NCI-H446 (cell line): ENCODE measurements at places on chromosomes 6 and 20.
A peak's percentile ranks its signal among the peaks of the same experiment; 100 is the strongest.

DNA sequence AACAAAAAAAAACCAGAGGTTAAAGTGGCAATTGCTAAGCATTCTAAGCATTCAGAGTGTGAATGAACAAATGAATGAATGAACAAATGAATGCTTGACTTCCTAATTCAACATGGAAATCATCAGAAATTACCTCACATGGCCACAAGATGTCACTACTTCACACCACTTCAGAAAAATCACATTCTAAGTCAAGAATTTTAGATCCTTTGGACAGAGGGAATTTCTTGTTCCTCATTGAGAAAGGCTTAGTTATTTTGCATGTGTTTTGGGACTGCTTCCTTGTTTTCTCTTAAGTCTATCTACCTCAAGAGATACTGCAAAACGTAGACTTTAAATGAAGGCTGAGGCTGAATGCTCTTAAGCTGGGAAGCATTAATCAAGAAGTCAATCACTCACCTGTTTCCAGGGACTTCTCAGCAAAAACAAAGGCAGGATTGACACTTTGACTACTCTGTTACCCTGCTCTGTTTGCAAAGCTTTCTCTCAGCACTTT, 120.2 kb downstream of the MBOAT1 start:
- peak; percentile 64 for DNase-seq

- no peak for DNase-seq
Measured at GRCh38 chr20:41057999-41058673, 29.5 kb downstream of the TOP1 start.

GRCh38 chr6:34531580-34532201, 24.4 kb downstream of the SPDEF start:
- no peak for DNase-seq

GRCh38 chr6:160634706-160635105, 29.4 kb downstream of the LPA start:
- DNase-seq = no peak

- no peak for DNase-seq
Measured at GRCh38 chr6:41375598-41376151, 40.3 kb downstream of the NCR2 start.

GRCh38 chr6:82083646-82084045, 163.9 kb downstream of the IBTK start:
- DNase-seq = no peak

GRCh38 chr6:13318821-13319220, 9.5 kb downstream of the TBC1D7 start:
- no peak for DNase-seq

GRCh38 chr20:59032713-59033059, 551 bp upstream of the ATP5F1E start:
- no peak for DNase-seq

- DNase-seq = no peak
Measured at GRCh38 chr6:105292689-105293339, 110.1 kb downstream of the PREP start.

DNA sequence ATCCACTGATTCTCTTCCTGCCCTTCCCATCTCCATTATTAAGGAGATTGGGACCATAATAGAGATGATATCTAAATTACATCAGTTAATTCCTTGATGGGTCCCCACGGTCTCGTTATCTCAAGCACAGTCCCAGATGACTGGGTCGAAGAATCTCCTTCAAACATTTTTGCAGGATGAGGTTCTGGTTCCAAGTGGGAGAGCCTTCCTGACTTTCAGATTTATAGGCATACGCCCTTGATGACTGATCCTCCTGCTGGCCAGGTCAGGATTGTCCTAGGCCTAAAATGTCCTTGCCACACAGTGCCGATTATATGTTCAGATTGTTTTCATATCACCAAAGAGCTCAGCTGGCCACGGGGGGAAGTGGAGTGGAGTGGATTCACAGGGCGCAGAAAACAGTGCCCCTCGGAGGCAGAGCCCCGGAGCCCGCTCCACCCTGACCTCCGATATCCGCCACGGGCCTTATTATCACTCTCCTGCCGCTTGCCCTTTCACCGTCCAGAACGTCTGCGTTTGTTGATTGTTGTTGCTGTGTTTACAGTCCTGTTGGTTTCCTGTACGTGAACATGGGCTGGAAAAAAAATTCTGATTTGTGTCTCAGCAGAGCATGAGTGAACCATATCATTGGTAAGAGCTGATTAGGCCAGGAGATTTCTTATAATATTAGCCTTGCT, 8.9 kb downstream of the BMP6 start:
- no peak for DNase-seq

- no peak for DNase-seq
Measured at GRCh38 chr6:155351273-155352129, 37.2 kb upstream of the TFB1M start.

DNA sequence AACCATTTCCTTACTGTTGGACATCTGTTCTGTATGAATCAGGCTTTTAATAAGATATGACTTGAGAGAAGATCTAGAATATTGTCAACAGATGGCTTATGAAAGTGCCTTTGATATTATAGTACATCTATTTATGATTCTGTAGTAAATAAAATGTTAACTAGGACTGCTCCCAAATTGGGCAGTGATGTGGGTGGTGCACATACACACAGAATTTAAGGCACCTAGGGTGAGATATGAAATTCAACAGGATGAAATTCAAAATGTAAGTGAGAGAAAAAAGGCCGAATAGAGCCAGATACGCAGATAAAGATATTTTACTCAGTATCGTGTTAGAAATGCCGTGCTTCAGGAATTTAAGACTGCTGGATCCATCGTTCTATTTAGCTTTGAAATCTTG, 26.3 kb downstream of the FAM50B start:
- no peak for DNase-seq

DNA sequence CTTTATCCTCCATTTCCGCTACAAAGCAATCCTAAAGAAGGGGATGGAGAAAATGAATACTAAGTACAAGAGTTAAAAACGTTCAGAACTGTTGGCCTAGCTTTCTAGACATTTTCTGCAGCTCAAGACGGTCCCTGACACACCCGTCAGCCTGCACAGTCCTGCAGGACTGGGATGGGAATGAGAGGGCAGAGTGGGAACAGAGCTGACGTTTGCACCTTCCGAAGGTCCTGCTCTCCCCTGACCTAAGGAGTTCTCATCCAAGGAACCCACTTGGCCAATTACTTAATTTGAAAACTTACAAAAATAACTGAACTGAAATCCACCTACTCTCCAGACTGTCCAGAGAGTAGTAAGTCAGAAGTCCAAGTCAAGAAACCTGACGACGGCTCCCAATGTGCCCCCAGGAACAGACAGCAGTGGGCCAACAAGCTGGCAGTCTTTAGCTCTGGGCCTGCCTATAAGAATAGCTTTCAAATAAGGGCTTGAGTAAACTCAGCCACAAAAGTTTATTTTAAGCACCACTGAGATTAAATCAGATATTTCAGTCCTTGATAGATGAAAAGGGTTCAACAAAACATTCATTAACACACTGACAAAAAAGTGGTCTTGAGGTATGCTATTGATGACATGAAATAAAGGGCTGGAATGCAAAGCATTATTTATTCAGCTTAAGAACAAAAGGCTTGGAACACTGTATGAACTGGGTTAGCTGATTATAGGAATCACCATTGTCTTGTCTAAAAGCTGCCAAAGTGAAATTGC, 76.8 kb downstream of the CNKSR3 start:
- no peak for DNase-seq

GRCh38 chr6:142605922-142606485, 304.2 kb downstream of the ADGRG6 start:
- DNase-seq = no peak

DNA sequence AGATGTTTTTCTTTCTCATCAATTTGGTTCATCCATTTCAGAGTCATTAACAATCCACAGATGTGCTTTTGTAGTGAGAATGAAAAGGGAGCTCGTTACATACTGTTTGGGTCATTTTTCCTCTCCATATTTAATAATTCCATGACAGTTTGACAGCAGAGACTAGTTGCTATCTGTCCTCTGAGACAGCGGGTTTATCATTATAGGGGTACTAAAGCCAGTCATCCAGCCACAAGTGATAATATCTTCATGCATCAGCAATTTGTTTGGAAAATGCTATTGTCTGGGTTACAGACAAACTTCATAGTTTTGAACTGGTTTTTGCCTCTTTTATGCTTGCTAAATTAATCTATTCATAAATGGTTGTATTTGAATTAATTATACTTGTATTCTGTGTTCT, 350.6 kb upstream of the FLRT3 start:
- DNase-seq = no peak

GRCh38 chr20:17631576-17632319, 50.3 kb downstream of the RRBP1 start:
- no peak for DNase-seq

DNA sequence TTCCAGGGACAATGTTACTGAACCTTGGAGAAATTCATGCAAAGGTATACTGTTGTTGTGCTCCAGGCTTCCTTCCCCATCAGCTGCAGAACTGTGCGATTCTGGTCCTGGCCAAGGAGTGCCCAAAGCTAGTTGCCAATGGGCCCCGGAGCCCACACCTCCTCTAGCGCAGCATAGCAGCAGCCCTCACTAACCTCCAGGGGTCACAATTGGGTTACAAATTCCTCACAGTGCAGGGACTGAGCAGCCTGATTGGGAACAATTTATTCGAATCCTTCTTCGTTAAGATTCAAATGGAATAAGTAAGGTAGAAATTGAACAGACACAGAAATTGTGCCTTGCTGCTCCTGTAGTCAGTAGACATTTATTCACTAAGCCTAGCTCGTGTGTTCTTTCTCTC, 284.9 kb downstream of the PRKN start:
- peak; percentile 5 for DNase-seq

- DNase-seq = no peak
Measured at GRCh38 chr20:56348305-56348693, 10.5 kb upstream of the FAM210B start.

DNA sequence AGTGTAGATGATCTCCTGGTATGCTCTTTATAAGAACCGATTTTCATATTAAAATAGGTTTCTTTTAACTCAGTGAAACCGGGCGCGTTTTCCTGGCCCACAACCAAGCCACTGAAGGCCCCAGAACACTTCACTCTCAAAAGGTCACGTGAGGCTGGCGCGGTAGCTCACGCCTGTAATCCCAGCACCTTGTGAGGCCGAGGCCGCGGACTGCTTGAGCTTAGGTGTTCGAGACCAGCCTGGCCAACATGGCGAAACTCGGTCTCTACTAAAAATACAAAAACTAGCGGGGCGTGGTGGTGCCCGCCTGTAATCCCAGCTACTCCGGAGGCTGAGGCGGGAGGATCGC, 402 bp upstream of the TAF8 start:
- DNase-seq = no peak

GRCh38 chr6:163525926-163526325, 111.4 kb downstream of the QKI start:
- DNase-seq = no peak

- DNase-seq = no peak
Measured at GRCh38 chr6:130223508-130223907, 757 bp upstream of the SAMD3 start.

- no peak for DNase-seq
Measured at GRCh38 chr20:13223736-13224520, 2.9 kb downstream of the ISM1 start.

- DNase-seq = no peak
Measured at GRCh38 chr20:57934007-57934805, 224.4 kb upstream of the PMEPA1 start.

DNA sequence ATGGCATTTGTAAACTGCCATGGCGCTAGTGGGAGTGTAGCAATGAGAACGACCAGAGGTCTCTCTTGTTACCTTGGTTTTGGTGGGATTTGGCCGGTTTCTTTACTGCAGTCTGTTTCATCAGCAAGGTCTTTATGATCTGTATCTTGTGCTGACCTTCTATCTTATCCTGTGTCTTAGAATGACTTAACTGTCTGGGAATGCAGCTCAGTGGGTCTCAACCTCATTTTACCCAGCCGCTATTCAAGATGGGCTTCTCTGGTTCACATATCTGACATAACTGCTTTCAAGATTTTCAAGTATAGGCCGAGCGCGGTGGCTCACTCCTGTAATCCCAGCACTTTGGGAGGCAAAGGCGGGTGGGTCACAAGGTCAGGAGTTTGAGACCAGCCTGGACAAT, 1.9 kb upstream of the SFT2D1 start:
- no peak for DNase-seq

DNA sequence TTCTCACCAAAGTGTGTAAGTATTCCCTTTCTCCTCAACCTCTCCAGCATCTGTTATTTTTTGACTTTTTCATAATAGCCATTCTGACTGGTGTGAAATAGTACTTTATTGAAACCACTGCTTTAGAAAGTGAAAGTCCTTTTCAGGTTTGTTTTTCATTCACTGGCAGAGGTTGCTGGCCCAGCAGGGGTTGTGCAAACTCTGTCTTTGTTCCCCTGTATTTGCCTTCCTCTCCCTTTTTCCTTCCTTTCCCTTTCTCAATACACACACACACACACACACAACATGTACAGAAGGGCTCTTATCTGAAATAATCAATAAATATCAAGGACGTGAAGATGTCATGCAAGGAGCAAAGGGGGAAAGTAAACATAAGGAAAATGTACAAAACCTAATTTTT, 99.8 kb downstream of the LY86 start:
- DNase-seq = no peak

DNA sequence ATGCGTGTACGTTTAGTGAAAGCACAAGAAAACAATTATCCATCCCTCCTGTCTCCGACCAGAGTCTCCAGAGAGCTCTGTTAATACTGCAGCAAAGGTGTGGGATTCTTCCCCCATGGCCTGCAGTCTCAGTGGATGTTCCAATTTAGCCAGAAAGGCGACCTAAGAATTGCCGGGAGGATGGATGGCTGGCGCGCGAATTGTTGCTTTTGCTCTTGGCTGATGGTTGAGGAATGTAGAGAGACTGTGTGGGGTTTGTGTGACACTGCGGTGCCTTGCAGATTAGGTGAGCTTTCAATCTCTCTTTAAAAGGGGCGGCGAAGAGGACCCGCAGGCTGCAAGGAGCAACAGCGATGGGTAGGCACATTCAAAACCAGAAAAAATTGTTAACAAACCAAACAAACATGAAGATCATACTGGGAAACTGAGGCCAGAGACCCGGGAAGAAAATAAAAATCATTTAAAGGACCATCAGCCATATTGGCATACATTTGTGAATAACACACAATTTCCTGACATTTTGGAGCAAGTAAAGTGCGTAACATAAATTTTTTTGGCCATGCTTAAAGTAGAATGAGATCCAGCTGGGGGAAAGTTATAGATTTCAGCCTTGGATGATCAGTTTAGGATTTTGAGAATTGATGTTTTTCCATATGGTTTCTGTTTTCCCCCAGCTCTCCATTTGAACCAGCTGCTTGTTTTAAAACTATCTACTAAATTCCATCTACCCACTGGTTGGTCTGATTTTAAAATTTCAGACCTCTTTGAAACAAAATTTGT, 46.3 kb downstream of the GNAS start:
- no peak for DNase-seq

DNA sequence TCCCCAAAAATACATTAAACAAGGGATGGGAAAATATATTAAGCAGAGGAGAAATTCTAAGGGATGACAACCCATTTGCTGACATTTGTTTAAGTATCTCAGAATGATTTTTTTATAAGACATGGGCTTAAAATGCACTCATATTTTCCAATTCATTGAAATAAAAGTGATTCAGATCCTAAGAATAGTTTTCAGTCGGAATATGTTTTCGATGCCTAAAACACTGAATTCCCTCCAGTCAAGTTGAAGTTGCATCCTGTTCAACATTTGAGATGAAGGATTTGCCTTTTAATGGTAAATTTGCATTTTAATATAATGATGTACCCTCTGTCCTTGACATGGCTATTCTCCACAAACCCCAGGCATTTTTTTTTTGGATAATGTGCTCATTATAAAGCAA, 79.3 kb downstream of the PTCHD4 start:
- no peak for DNase-seq
